ENCODE measurements at places on chromosomes 12 and 14.
A peak's percentile ranks its signal among the peaks of the same experiment; 100 is the strongest.

DNA sequence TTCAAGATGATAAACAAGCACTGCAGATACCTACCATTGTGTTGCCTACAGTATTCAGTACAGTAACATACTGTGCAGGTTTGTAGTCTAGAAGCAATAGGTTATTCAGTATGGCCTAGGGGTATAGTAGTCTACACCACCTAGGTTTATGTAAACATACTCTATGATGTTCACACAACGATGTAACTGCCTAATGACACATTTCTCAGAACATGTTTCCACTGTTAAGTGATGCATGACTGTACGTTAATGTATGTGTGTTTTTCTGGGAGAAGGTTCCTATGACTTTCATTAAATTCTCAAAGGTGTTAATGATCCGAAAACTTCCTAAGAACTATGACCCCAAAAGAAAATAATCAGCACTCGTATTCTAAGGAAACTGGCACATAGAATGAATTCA lies 20.9 kb upstream of the CALM1 start:
- DNase-seq = no peak

GRCh38 chr12:56897844-56898361 lies 36.3 kb downstream of the SDR9C7 start:
- no peak for DNase-seq

DNA sequence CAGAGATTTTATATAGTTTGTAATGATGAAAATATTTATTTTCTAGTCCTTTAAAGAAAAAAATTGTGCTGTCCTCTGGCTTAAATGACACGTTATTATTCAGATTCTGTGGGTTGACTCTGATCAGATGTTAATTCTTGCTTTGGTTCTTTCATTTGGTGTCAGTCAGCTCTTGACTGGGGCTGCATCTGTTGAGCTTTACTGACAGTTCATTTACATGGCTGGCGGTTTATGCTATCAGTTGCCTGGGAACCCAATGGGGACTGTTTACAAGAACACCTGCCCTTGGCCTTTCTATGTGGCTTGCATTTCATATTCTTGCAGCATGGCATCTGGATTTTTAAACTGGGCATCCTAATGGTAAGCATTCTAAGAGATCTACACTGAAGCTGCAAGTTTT lies 667.1 kb upstream of the FBXO33 start:
- DNase-seq = no peak

DNA sequence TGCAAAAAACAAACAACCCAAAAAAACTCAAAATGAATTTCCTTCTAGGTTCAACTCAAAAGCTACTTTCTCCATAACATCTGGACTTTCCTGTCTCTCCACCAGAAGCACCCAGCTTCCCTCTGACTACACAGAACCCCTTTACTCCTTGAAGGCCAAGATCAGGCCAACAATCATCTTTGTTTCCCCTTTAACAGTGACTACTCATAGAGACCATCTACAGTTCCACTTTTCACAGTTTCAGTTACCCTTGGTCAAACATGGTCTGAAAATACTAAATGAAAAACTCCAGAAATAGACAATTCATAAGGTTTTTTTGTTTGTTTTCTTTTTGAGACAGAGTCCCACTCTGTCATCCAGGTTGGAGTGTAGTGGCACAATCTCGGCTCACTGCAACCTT lies 11.8 kb downstream of the GCH1 start:
- no peak for DNase-seq

DNA sequence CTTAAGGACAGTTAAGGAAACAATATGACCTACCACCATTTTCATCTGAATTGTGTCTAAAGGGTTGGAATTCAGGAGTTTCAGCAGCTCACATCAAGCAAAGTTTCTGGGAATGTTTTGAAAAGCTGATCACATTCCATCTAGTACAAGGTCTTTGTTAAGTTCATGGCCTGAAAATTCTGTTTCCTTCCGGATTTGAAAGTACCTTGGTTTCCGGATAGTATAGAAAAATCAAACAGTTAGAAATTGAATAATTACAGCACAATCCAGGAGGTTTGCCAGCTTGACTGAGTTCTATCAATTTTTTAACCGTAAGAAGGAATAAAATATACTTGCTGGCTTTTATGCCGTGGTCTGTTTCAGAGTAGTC lies 136.5 kb downstream of the HMGA2 start:
- no peak for DNase-seq

DNA sequence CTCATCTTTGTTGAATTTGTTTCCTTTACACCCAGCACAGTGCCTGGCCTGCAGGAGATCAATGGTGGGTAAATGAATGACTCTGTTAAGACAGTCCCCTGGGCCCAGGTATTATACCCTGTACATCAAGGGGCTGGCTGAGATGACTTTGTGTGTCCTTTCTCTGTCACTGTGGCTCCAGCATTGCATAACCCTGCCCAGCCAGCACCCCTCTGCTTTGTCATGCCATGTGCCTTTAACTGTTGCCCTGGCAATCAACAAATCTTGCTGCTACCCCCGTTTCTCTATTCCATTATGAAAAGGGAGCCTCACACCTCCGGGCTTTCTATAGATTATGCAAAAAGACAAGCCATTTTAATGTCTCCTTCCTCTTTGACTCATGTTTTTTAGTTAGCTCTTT lies 7.6 kb upstream of the FLVCR2 start:
- DNase-seq = no peak

- peak; percentile 14 for DNase-seq
These were observed 36.9 kb downstream of the ZFC3H1 start for GRCh38 chr12:71626768-71627167.

DNA sequence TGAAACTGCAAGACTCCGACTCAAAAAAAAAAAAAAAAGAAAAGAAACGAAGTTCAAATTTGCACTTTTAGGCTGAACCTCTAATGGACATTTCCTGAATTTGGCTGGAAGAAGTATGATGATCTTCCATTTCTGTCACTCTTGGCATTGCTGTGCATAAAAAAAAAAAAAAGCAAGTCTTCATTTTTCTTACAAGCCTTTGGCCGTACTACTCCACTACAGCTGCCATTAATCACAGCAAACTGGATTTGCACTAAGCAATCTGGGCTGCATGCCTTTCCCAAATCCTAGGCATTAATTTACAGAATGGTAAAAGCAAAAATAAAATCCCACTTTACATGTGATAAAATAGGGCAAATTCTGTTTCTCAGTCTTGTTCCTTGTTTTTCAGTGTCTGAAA lies 7.1 kb downstream of the CSRP2 start:
- no peak for DNase-seq

GRCh38 chr12:110591451-110592051 lies 8.4 kb upstream of the PPTC7 start:
- DNase-seq = no peak

GRCh38 chr14:39016733-39017095 lies 86.3 kb downstream of the SEC23A start:
- DNase-seq = no peak

GRCh38 chr12:52130711-52131110 lies 51.2 kb downstream of the SMIM41 start:
- no peak for DNase-seq

DNA sequence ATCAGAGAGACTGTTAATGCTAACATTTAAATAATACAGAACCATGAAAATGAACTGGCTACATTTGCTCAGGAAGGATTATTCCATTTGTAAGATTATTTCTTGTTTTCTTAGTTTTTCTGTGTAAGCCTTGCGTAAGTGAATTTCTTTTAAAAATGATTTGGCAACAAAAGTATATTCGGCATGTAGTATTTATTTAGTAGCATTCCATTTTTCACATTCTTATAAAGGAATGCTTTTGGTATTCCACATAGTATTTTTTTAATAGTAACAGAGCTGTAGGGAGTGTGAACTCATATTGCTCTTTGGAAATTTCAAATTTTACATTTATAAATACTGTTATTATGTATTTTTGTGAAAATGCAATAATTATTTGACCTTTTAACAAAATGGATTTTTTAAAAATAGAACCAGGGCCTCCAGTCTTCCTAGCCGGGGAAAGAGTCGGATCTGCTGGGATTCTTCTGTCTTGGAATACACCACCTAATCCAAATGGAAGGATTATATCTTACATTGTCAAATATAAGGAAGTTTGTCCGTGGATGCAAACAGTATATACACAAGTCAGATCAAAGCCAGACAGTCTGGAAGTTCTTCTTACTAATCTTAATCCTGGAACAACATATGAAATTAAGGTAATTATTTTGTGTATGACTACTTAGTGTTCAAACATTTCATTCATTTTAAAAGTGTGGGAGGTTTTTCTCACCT lies 1.2 kb downstream of the PTPRQ start:
- DNase-seq = no peak

DNA sequence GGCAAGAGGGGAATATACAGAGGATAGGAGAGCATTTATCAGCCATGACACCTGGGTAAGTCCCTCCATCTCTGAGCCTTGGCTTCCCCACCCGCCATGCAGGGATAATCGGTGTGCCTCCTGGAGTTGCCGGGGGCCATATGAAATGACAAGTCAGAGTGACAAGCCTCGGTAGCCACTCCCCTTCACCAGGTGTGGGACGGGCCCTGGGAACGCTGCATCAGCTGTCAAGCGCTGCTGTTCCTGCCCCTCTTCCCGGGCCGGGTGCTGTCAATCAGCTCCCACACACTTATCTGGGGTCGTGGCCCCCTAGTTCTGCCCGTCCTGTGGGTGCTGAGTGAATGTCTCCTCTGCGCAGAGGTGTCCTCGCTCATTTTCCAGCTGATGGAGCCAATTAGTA lies 57.2 kb downstream of the MVK start:
- DNase-seq = no peak

GRCh38 chr12:128476266-128476665 lies 209.3 kb downstream of the TMEM132C start:
- DNase-seq = no peak

- DNase-seq = no peak
These were observed 24.0 kb upstream of the MDM1 start for GRCh38 chr12:68356060-68356695.

- no peak for DNase-seq
These were observed 38.3 kb downstream of the RPS6KA5 start for GRCh38 chr14:91021991-91022621.

- DNase-seq = no peak
These were observed 1.2 kb upstream of the PRIMA1 start for GRCh38 chr14:93789228-93790130.

GRCh38 chr14:62126879-62127478 lies 364.8 kb downstream of the SNAPC1 start:
- peak; percentile 11 for DNase-seq

GRCh38 chr12:119902084-119902509 lies 25.0 kb upstream of the CIT start:
- DNase-seq = peak; percentile 78

GRCh38 chr14:65228436-65228835 lies 126.1 kb upstream of the MAX start:
- no peak for DNase-seq

DNA sequence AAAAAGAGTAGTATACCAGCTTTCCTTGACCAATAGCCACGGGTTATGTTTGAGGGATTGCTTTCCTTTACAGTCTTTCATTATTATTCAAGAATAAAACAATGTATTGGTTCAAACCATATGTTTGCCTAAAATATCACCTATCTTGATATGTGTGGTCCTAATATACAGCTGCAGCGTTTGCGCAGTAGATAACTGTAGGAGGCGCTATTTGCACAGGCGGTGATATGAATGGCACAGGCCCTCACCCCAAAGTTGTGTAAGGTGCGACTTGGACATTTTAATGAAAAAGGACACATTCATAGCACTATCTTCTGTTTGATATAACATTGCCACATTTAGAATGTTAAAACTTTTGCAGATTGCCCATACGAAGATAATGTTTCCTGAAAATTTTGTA lies 298.4 kb downstream of the TRHDE start:
- peak; percentile 25 for DNase-seq

DNA sequence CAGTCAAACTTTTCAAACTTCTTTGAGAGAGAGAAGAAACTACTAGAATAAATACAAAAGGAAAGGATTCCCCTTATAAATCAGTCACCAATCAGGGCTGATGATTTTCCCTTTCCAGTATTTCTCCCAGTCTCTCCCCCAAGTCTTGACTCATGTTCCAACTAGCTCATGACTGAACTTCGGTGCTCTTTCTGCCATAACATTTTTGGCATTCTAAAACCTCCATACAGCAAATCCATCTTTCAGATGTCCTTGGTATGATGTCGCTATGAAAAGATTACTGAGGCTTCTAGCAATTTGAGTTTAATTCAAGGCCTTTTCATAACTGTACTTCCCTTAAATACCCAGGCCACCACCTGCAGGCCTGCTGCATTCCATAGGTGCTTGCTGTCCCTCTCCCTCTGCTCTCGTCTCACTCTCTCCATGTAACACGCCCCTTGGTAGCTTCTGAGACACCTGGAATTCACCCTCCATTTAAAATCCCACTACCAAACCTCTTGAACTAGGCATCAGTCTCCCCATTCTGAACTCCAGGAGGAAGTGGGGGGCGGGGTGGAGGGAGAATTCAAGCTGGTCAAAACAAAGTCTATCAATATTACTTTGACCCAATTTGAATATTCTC lies 2.4 kb downstream of the PRKD1 start:
- no peak for DNase-seq

DNA sequence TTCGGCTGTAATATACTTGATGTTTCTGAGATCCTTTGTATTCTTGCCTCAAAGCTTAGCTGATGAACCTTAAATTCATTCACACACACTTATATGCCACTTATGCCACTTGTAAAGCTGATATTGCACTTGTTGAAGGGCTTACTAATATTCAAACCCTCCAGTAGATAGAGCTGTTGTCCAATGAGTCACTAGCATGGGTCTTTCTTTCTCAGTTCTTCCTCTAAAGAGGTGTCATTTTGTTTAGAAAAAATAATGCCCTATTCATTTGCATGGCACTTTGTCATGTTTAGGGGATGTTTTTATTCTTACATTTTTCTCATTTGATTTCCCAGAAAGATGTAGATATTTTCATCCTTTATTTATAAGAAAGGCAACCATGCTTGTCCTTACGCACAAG lies 56.4 kb downstream of the MON2 start:
- no peak for DNase-seq

GRCh38 chr12:14607568-14607967 lies 39.9 kb upstream of the PLBD1 start:
- no peak for DNase-seq

DNA sequence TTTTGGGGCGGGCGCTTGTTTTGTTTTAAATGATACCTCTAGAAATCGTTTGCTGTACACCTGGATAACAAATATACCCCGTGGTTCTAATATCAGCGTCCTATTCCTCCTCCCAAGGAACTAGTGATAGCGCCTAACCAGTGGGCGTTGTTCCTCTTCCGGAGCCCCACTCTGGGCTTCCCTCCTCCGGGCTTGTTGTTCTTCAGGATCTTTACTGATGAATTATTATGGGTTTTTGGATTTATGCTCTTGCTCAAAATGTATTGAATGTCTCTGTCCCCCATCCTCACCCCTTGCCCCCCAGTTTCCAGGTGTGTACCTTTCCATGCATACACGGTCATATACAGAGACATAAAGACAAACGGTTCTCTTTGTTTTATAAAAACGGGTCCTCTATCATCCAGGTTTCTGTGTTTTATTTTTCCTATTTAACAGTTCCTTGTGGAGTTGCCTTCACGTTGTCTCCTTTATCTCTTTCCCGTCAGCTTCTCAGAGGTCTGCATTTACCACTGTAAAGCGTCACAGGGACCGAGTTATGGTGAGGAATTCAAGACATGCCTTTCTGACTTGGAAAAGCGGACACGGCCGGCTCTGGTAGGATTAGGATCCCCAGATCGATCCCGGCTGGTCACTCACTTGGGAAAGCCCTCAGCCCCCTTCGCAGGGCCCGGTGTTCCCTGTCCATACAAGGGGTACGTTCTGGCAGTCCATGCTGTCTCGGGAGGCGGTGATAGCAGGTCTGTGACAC lies 655 bp upstream of the PLEKHG3 start:
- no peak for DNase-seq
